ENCODE measurements at places on chromosomes 2 and 18.

- no peak for DNase-seq
Measured at GRCh38 chr18:23658285-23658684, 4.4 kb downstream of the ANKRD29 start.

DNA sequence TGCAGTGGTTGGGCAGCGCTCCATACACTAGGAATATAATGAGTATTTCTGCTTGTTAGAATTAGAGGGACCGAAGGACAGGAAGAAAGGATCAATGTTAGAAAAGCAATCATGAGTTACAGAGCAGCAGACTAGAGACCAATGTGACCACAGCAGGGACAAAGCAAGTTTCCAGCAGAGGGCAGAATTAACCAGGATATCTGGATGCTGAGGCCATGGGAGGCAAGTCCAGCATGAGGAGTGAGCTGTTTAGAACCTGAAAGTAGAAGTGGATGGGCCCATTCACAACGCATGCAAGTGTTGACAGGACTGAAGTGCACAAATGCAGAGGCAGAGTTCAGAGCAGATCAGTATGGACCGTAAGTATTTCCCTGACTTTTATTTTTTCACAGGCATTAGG lies 910.4 kb upstream of the GYPC start:
- DNase-seq, result peak; percentile 7

DNA sequence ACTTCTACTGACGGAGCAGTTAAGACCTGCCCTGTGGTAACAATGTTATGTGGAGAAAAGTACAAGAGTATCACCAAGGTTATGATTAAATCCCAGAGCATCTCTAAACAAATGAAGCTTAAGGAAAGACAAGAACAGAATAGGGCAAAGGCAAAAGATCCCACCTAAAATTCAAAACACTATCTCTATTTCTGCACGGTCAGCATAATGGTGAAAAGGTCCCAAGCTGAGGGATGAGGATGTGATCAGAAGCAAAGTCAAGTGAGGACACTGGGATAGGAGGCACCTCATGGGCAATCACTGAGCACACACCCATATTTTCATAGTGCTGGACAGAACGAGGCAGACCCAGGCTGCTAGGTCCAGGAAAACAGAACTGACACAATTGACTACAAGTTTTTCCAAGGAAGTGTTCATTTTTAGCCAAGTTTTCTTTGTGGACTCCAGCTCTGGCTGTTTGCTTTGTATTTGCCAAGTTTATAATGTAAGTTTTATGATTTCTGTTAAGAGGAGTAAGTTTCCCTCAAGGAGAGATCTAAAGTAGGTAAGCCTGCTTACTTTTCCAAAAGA lies 77.8 kb downstream of the NCKAP5 start:
- DNase-seq, result no peak

DNA sequence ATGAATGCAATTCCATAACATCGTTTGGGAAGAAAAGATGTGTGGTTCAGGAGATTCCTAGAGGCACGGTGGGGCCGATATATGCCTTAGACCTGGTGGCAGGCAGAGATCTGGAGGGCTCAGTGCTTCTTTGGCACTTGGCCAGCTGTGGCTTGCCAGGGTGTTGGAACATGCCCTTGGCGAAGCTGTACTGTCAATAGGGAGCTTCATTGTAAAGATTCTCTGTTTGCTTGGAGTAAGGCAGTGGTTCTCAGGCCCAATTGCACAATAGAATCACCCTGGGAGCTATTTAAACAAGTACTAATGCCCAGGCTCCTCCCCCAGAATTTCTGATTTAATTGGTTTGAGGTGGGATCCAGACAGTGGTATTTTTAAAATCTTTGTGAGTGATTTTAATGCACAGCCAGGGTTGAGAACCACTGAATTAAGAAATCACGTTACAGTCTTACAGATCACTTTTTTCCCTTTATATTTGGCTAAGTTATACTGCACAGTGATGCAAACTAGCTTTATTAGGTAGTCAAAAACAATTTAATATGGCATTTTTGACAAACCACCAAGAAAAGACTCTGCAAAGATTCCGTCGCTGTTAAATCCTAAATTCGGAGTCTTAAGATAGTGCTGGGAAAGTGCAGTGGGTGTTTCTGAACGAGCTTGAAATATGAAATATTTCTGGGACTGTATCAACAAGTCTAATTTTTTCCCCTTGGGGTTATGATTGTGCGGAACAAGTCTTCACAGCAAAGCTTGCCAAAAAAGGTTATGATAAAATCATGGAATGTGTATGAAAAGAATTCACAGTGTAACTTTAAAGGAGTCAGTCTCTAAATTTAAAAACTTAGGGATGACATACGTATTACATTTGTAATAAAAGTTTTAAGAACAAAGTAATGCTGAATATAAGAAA lies 78.0 kb downstream of the CRIM1 start:
- DNase-seq, result peak; percentile 85

GRCh38 chr18:36348971-36349417 lies 51.5 kb downstream of the FHOD3 start:
- DNase-seq, result no peak

GRCh38 chr2:226818930-226819329 lies 16.9 kb upstream of the RHBDD1 start:
- DNase-seq, result no peak

- no peak for DNase-seq
Measured at GRCh38 chr2:209913786-209914345, 88.6 kb upstream of the RPE start.

DNA sequence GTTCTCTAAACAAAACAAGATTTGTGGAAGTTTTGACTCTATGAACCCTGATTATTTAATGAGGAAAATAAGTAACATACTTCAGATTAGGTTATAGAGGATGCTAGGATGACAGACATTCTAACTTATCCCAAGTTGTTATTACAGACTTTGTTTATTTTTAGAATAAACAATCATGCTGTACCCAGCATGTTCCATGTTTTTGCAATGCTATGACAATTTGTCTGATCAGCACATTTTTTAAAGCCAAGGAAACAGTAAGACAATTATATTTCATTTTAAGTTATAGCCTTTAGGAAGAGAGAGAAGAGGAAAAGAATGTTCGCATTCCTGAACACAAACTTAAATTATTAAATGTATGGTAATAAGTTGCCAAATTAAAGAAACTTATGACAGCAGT lies 119.8 kb downstream of the KYNU start:
- DNase-seq, result no peak

DNA sequence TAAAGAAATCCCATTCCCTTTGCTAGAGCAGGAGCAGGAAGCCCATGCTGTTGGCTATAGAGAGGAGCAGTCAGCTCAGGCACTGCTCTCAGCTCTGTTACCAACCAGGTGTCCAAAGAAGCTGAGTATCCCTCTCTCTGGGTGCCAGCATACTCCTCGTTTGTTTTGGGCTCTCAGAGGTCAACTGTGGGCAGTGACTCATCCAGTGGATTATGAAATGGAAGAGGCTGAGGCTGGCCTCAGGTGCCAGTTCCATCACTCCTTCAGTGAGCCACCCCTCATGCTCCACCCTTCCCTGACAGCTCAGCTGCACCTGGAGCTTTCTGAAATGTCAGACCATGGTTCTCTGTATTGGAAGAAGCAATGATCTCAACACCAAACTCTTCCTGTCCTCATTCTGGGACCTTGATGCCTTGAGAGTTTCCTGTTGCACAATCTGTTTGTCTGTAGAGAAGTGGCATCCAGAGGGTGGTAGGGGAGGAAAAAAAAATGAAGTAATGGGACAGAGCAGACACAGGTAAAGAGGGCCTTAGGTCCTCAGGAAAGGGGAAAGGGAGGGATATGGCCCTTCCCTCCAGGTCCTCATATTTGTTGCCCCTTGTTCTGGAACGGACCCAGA lies 31.2 kb upstream of the EN1 start:
- no peak for DNase-seq

GRCh38 chr18:76619621-76620315 lies 124.7 kb upstream of the ZNF516 start:
- peak; percentile 60 for DNase-seq

DNA sequence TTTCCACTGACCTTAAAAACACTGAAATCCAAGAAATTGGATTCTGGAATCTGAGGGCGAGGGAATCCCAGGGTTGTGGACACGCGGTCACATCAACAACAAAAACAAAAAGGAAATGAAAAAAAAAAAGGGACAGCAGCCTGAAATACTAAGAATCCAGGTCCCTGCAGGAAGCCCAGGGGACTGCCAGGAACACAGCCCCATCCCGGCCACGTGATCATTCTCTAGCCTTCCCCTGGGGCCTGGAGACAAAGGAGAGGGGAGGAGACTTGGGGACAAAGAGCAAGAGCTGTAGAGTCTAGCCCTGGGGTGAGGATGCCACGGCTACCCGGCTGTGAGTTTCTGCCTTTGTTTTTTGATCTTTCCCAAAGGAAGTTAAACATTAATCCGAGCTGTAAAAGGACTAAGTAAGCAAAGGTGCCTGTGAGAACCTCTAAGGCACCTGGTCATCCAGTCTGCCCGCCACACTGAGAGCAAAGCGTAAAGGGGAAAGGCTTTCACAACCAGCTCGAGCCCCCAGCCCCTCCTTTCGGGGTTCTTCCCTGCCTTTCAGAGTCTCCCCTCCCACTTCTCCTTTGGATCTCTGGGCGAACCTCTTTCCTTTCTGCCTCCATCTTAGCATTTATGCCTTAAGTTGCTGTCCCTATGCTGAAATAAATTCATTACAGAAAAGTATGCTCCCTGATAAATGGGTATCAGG lies 57.9 kb upstream of the MSH2 start:
- peak; percentile 67 for DNase-seq

- no peak for DNase-seq
Measured at GRCh38 chr2:53460347-53460746, 307.3 kb upstream of the CHAC2 start.

DNA sequence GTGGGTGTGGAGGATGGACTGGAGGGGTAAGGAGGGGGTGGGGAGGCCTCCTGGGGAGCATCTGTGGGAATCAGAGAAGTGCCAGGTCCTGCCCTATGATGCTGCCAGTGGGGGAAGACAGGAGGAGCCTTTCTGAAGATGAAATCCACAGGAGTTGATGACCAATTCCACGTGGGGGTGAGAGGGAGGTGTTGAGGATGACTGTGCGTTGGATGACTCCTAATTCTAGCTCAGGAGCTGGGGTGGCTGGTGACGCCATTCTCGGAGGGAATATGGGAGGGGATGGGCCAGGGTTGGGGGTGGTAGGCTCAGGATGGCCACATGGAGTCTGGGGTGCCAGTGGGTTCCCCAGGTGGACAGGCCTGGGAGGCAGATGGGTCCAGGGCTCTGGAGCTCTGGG lies 32.3 kb downstream of the EMX1 start:
- no peak for DNase-seq

- no peak for DNase-seq
Measured at GRCh38 chr2:143762176-143762928, 633.1 kb downstream of the ARHGAP15 start.

DNA sequence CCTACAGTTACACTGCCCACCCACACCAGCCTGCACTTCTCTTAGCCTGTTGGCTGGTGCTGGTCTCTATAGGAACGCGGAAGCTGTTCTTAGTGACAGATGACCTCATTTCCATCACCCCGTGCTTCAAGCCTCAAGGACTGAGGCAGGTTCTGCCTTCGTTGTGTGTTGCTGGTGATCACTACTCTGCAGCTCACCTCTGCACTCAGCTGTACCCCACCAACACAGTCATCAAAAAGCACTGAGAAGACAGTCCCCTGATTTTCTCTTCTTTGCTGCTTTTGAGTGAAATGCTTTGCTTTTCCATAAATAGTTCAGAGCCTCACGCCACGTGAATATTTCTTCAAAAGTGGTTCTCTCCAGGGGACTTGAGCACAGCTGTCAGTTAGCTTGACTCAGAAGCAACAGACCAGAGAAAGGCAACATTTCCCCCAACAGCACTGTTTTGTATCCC lies 225.7 kb upstream of the CCDC150 start:
- DNase-seq, result peak; percentile 51

GRCh38 chr2:222136106-222136630 lies 162.6 kb downstream of the PAX3 start:
- DNase-seq, result no peak

DNA sequence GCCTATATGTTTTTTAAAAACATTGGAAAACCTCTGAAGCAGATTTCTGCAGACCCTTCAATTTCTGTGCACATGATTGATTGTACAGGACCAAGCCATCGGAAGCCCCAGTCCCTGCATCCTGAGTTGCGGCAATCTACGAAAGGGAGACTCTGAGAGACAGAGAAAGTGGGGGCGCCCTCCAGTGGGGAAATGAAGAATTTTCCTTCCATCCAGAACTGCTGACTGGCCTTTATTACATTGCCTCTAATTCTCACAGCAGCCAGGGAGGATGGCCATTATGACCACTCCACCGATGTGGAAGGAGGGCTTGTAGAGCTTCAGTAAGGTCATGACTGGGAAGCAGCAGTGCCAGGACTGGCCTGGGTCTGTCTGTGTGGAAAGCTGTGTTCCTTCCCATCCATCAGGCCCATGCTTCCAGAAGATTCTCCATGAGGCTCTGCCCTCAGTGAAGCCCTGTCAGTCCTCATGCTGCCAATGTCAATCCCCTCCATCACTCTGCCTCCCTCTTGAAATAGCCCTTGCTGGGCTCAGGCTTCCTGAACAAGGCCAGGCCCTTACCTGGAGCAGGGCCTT lies 20.0 kb upstream of the RESP18 start:
- peak; percentile 71 for DNase-seq

DNA sequence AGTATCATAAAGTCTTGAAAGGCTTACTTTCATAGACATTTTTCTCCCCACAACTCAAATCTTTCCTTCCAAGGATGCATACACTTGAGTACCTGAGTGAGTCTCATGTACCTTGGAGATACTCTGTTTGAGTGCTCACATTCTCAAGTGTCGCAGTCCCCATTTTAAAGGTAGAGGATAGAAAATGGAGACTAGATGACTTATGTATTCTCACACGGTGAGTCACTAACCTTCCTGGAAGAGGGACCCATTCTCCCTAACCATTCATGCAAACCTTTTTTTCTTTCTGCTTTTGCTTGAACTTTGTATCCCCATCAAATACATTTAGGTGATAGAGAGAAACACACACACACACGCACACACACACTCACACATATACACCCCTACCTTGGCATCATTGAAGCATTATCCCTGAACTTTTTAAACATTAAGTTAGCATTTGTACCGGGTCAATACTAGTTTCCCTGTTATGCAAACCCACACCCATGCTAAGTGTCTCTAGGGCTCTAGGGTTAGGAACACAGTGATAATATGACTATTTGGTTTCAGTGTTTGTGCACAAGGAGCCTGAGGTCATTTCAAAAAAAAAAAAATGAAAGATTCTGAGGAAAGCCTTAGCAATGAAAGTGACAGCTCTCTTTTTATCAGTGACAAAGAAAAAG lies 236.2 kb downstream of the IKZF2 start:
- DNase-seq, result no peak

DNA sequence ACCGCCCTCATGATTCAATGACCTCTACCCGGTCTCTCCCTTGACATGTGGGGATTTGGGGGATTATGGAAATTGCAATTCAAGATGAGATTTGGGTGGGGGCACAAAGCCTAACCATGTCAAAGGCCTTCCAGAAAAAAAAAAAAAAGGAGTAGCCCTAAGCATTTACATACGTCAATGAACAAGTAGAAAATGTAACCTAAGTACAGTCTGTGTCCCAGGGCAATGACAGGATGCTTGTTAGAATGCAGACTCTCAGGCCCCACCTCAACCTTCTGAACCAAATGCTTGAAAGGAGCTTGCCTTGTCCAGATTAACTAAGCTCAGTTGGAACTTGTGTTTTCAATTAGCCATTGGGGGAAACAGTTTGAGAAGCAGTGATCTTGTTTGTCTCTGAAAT lies 802.1 kb downstream of the CPS1 start:
- no peak for DNase-seq
